Stimulated activated CD8-positive, alpha-beta memory T cell treated with anti-CD3 and anti-CD28 coated beads, Interleukin-7, amount 100 ng/mL, for 1 hour (primary cell): ENCODE measurements at places on chromosomes 4 and X.

GRCh38 chr4:36761607-36762006 is 480.2 kb downstream of the DTHD1 start:
- DNase-seq: no peak

- DNase-seq: peak; percentile 17
These were observed 5.1 kb upstream of the PLCXD1 start for GRCh38 chrX:275967-276580.

DNA sequence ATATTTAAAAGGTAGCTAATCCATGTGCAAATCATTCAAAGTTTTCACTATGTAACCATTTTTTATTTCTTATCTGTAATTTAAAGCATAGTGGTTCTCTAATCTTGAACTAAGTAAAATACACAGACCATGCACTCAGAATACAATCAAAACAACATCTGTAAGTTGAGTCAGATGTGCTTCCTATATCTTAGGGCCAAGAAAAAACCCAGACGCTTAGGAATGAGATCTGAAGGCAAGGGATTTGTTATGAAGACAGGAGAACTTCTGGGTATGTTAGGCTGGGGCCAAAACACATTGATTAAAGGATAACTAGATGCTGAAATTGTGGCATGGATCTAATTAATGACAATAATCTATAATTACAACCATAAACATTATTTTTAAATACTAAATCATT is 120.3 kb downstream of the PDE5A start:
- DNase-seq: no peak

- no peak for DNase-seq
These were observed 276.1 kb downstream of the BCOR start for GRCh38 chrX:39821709-39822095.

DNA sequence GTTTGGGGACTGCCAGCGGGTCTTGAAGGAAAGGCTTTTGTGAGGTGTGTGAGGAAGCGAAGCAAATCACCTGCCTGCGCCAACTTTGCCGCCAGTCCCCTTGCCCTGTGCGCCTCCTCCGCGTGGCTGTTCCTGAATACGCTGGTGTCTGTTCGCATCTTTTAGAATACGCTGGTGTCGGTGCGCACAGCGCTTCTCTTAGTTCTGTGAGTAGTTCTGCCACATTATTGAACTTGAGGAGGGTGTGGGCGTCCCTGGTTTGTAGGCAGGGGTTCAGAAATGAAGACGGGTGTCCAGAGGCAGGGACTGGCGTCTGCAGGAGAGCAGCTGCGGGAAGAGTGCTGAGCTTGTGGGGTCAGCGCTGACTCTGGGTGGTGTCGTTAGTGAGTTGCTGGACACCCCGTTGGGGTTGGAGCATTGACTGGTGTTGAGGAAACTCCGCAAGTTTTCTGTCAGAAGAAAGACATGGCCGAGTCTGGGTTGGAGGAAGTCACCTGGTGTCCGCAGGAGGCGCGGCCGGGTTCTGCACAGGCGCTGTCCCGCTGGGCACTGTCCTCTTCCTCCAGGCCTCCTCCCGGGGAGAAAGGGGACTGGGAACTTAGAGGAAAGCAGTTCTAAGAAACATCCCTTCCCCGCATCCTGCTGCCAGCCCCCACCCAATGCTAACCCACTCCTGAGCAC is 930 bp downstream of the ZNF718 start:
- no peak for DNase-seq
